CD4-positive, alpha-beta T cell treated with Interleukin-4 for 1 hour (primary cell): ENCODE measurements at places on chromosomes 6 and 20.
A peak's percentile ranks its signal among the peaks of the same experiment; 100 is the strongest.

GRCh38 chr20:346640-347316 lies at the start of gene NRSN2:
Gene NRSN2 (plus strand): TSS chr20:347111. CDS start chr20:349644, 2,533 bp downstream.
- no peak for DNase-seq

DNA sequence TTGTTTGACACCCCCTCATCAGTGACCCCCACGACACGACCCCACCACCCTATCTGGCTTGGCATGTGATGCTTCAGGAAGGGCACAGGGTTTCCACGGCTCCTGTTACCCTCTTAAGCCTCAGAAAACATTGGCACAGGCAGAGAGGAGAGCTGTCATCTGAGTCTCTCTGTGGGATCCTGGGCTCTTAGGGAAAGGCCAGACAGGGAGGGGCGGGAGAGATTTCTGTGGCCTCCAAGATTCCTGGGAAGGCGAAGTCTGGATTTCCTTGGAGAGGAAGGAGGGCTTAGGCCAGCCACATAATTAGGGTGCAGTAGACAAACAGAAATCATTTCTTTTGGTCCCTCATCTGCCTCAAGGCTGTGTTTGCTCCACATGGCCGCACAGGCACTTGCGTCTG lies 191.6 kb upstream of the SNX9 start:
- DNase-seq: no peak

DNA sequence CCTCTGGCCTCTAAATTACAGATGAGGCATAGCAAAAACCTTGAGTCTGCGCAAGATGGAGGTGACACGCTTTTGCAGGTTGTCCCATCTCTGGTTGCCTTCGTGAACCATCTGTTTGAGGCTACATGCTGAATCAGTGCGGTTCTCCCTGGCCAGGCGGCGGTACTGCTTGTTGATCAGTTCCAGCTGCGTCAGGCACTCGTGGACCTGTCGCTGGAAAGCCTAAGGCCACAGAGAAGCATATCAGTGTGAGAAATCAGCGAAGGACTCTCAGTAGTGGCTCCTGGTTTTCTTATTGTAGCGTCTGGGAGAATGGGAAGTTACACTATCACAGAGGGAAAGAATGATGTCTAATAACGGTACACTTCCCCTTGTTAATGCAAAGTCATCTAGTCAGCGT lies 344.4 kb downstream of the ESR1 start:
- DNase-seq: no peak

GRCh38 chr6:149935246-149935645 lies 6.6 kb upstream of the ULBP2 start:
- no peak for DNase-seq

- DNase-seq: no peak
Observed at GRCh38 chr6:165571721-165572132, 91.3 kb downstream of the PDE10A start.

DNA sequence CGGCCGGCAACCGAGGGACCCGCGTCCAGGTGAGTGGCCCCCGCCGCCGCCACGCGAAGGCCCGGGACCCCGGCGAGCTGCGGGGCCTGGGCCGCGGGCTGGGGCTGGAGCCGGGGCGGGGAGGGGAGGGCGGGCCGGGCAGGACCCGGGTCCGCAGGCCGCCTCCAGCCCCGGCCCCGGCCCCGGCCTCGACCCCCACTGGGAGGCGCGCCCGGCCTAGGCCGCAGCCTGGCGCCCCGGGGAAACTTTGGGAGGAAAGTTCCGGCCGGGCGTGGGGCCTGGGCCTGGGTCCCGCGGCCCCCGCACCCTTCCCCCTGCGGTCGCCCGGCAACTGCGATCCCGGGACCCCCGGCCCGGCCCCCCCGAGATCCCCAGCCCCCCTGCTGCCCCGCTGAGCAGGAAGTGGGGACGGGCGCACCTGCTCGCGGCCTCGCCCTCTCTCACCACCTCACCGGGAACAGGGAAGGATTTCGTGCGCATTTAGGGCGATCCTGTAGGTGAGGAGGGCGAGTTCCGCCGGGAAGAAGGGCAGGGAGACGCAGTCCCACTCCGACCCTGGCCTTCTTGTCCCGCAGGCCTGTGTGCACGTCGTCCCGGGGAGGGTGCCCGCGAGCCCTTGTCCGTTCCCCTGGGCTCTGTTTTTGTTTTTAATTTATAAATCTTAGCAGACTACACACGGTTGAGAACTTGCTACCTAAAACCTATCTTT lies 402 bp downstream of the OSBPL2 start:
- DNase-seq: no peak

- no peak for DNase-seq
Observed at GRCh38 chr20:43821795-43822194, 92.9 kb upstream of the TOX2 start.

- no peak for DNase-seq
Observed at GRCh38 chr6:22036699-22037098, 260.1 kb downstream of the PRL start.

- peak; percentile 46 for DNase-seq
Observed at GRCh38 chr20:63740627-63741353, 1.2 kb downstream of the SLC2A4RG start.

GRCh38 chr6:151475653-151476523 lies 17.9 kb upstream of the CCDC170 start:
- DNase-seq: peak; percentile 64

GRCh38 chr20:53299831-53300230 lies 293.8 kb downstream of the ZNF217 start:
- DNase-seq: no peak

DNA sequence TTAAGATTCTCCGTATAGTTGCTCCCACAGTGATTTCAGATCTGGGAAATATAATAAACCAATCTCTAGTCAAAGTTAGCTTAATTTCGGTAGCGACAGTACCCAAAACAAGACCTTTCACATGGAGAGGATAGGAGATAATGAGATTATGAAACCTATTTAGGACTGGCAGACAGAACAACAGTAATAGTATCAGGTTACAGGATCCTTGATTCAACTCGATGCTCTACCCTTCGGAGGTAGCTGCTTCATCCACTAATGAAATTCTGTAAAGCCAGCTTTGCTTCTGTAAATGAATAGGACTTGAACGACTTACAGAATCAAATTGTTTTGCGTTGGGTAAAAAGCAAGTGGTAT lies 534 bp upstream of the AKIRIN2 start:
- DNase-seq: no peak

GRCh38 chr6:105109955-105110895 lies 69.6 kb downstream of the POPDC3 start:
- DNase-seq: no peak

- DNase-seq: no peak
Observed at GRCh38 chr20:17885544-17885943, 83.0 kb downstream of the SNX5 start.

- no peak for DNase-seq
Observed at GRCh38 chr20:43721429-43722152, 5.2 kb downstream of the GTSF1L start.

GRCh38 chr6:136975089-136975715 lies 53.1 kb downstream of the SLC35D3 start:
- DNase-seq: no peak

- peak; percentile 74 for DNase-seq
Observed at GRCh38 chr6:53302678-53303360, 45.9 kb downstream of the ELOVL5 start.

DNA sequence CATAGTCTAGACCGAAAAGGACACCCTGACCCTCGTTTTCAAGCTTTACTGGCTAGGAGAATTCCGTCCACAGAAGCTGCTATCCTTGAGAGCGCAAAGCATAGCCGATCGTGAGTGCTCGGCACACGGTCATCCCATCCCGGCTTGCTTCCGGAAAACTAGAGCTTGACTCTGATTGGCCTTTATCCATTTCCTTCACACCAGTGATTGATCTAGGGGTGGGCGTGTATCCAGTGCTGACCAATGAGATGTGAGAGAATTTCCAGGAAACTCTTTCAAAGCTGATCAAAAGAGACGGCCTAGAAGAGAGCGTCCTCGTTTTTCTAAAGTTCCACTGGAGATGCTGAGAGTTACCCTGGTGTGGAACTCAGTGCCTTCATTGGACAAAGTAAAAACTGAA lies 41.0 kb upstream of the NFATC2 start:
- DNase-seq: no peak

DNA sequence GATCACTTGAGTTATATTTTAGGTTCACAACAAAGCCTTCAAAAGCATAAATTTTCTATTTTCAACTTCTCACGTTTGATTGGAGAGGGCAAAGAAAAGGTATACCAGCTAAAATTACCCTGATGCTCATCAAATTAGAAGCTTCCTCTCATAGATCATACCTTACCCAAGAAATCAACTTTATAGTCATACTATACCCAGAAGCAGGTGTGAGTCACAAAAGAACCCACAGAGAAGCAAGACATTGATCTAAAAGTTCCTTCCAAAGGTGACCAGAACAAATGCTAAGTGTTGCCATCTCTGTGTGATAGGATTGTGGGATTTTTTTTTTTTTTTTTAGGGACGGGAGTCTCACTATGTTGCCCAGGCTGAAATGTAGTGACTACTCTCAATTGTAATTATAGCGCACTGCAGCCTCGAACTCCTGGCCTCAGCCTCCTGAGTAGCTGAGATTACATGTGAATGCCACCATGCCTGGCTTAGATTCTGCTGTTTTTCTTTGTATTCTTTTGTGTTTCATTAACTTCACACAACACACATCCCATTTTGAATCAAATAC lies 3.3 kb downstream of the EIF2S2 start:
- DNase-seq: no peak

DNA sequence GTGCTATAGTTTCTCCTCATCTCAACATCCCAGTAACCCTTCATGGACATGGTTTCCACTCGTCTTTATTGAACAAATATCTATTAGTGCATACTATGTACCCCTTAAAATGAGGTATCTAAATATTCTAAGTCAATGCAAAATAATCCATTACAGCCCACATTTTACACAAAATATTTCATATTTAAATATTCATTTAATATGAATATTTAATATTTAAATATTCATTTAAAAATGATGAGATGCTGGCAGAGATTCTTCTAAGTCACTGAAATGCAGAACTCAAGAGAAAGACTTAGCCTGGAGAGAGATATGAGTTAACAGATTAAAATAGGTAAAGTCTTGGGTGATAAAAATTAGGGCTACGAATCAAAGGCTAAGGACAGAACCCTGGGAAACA lies 17.9 kb downstream of the EPB41L2 start:
- DNase-seq: no peak

DNA sequence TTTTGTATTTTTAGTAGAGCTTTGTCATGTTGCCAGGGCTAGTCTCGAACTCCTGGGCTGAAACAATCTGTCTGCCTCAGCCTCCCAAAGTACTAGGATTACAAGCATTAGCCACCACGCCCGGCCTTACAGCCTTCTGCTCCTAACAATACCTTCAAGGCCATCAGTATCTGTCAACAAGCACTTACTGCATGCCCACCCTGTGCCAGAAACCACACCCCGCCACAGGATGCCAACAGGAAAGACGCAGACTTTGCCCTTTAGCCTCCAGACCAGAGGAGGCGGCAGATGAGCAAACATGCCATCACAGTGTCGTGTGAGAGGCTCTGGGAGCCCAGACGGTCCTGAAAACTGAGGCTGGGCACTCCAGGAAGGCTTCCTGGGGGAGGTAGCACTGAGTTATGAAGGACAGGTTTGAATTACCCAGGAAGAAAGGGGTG lies 34.7 kb upstream of the TGM3 start:
- DNase-seq: no peak

DNA sequence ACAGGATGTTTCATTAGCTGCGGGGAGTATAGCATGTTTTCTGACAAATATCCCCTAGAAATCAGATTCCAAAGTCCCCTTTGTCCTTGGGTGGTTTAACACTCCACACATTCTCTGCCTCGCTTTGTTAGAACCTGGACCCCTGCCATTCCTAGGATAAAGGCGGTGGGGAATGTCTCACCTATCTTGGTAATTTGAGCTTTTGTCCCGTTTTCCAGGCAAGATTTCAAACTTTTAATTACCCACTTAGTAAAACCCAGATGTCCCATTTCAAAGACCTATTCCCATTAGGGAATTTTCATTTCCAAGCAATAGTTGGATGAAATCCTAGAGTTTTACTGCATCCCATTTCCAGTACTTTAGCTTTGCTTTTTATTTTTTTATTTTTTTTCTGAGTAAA lies 501.0 kb upstream of the MAP3K7 start:
- no peak for DNase-seq

DNA sequence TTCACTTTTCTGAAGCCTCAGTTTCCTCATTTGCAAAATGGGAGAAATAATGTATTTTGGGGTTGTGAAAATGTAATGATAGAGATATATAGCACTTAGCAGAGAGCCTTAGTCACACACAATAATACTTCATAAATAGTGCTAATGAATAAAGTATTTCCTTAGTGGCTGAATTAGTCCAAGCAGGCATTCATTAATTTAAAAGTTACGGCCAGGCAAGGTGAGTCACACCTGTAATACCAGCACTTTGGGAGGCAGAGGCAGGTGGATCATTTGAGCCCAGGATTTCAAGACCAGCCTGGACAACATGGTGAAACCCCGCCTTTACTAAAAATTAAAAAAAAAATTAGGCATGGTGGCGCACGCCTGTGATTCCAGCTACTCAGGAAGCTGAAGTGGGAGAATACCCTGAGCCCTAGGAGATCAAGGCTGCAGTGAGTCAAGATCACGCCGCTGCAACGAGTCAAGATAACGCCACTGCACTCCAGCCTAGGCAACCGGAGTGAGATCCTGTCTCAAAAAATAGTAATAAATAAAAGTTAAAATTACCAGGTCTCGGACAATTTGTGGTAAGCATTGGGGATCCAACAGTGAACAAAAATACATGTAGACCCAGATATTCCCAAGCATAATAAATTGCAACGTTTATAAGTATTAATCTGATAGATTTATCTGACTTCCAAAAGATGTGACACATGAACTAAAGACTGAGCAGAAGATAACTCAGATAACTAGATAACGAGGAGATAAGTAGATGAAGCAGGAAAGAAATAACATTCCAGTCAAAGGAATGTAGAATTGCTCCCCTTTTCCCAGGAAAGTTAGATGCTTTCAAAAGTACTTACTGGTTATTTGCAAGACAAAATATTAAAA lies 2.1 kb upstream of the IBTK start:
- no peak for DNase-seq

- DNase-seq: no peak
Observed at GRCh38 chr20:58331961-58332551, 22.5 kb downstream of the RAB22A start.

DNA sequence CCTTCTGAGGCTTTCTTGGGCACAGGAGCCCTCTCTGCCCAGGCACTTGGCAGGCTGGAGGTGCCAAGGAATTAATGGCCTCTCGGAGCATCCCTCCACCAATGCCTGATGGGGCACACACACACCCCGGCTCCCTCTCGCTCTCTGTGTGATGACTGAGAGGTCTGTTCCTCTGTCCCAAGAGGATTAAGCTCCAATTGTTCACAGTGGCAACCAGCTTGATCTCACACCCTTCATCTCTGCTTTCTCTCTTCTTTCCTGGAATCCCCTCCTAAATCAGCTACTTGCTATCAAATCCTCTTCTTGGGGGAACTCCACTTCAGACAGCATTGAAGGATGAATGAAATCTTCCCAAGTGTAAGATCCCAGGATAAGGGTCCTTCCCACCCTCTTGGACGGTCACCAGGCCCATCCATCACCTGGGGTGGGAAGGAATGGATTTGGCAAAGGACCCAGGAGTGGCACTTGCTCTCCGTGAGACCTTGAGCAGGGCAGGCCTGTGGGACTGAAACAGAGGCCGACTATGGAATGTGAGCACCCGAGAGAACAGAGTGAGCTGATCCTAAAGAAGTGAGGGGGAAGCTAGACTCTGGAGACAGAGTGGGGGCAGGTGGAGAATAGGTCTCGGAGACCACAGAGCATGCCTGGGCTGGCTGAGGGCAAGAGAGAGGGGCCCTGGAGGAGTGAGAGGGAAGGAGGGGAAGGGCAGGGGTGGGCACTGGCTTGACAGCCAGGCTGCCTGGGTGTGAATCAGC lies 93.6 kb downstream of the GRM4 start:
- DNase-seq: no peak

GRCh38 chr6:2693231-2693630 lies 57.5 kb downstream of the MYLK4 start:
- no peak for DNase-seq
